Lung (tissue), 17 donors: ENCODE measurements at places on chromosomes 13 and 19. TPM values are rescaled to one million over a fixed set of nuclear protein-coding genes. Genes with fewer than 3 reads are reported as not detected.

HSD17B14 gene
- total RNA-seq: 17.9 TPM

SH2D3A gene
- total RNA-seq: 30.6 TPM

LHB gene
- 0.74 TPM for total RNA-seq

SLC25A41 gene
- total RNA-seq: not detected

NKPD1 gene
- total RNA-seq: 0.06 TPM

TEAD2 gene
- total RNA-seq: 31.4 TPM

POLR1G gene
- total RNA-seq: 8.3 TPM

ZNF285 gene
- 1.4 TPM for total RNA-seq

ODAD3 gene
- total RNA-seq: 9.8 TPM

DNA sequence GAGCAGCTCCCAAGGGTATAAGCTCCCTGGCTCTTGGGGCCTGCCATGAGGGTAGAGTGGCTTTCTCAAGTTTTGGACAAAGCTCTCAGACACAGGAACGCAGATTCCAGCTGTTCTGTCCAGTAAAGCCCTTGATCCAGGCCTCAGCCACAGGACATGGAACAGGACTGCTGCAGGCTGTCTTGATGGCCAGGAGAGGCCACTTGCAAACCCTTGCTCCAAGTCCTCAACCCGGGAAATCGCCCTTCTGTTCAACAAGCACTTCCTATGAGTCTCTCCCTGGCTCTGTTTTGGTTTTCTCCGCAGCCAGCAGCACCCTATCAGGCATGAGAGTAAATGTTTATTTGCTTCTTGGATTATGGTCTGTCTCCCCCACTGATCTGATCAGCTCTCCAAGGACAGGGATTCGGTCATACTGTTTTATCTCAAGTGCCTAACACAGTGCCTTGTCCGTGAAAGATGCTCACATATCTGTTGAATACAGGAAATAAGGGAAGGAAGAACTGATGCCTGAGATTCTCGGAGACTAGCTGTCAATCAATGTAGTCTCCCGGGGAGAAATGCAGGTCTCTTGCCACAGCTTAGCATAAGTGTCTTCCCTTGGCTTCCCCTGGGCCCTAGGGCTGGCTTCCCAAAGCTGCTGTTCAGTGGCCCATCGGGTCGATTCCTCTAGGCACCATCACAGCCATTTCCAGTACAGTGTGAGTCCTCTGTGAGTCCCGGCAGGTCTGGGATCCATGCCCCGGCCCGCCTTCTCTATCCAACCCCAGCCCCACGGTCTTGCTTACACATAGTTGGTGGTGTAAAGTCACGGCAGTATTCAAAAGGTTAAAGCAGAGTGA is 90.8 kb downstream of the TSHZ3 start:
- no peak overlapping the region for H3K4me3 ChIP-seq
- H3K4me1 ChIP-seq: peaks cover 5% of the 10 kb centered on the region
- no peaks in the 10 kb centered on the region for H3K36me3 ChIP-seq
- H3K27ac ChIP-seq: no peak overlapping the region
- H3K27me3 ChIP-seq: no peaks in the 10 kb centered on the region

DNA sequence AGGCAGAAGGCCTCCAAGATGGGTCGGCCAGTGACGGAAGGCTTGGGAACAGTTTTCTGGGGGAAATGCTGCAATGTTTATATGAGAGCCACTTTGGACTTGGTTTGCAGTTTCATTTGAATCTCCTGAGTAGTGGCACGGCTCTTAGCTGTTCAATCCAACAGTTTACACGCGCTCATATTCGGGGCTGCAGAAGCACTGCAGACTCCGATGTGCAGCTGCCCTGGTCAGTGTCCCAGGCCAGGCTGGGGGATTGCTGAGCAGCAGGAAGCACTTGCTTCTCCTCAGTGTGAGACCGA is 31.7 kb downstream of the CEBPG start:
- H3K36me3 ChIP-seq: peaks cover 7% of the 10 kb centered on the region
- no peak overlapping the region for H3K27ac ChIP-seq
- H3K4me3 ChIP-seq: no peak overlapping the region
- no peaks in the 10 kb centered on the region for H3K27me3 ChIP-seq

DNA sequence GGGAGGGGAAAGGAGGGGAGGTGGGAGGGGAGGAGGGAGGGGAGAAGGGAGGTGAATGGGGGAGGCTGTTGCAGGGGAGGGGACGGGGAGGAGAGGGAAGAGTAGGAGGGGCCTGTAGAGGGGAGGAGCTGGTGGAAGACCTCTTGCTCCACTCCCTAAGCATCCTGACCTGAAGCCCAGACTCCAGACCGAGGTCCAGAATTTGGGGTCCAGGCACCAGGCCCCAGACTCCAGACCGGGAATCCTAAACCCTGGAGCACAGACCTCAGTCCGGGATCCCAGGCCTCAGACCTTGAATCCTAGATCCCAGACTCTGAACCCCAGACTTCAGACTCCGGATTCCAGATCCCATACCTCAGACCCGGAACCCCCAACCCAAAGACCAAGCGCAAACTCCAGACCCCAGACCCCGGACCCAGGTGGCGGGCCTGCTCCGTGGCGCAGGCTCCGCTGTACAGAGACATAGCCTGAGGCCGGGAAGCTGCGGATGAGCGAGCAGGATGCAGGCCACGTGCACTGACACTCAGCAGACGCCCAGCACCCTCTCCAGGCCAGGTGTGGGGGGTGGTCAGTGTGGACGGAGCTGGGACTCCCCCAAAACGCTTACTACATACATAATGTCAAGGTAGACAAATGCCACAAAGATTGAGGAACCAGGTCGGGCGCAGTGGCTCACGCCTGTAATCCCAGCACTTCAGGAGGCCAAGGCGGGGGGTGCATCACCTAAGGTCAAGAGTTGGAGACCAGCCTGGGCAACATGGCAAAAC is 710 bp upstream of the BTBD2 start:
- no peak overlapping the region for H3K4me3 ChIP-seq
- no peaks in the 10 kb centered on the region for H3K27me3 ChIP-seq
- peaks cover 2% of the 10 kb centered on the region for H3K36me3 ChIP-seq
- H3K4me1 ChIP-seq: no peaks in the 10 kb centered on the region
- DNase-seq: peak; percentile 85

DNA sequence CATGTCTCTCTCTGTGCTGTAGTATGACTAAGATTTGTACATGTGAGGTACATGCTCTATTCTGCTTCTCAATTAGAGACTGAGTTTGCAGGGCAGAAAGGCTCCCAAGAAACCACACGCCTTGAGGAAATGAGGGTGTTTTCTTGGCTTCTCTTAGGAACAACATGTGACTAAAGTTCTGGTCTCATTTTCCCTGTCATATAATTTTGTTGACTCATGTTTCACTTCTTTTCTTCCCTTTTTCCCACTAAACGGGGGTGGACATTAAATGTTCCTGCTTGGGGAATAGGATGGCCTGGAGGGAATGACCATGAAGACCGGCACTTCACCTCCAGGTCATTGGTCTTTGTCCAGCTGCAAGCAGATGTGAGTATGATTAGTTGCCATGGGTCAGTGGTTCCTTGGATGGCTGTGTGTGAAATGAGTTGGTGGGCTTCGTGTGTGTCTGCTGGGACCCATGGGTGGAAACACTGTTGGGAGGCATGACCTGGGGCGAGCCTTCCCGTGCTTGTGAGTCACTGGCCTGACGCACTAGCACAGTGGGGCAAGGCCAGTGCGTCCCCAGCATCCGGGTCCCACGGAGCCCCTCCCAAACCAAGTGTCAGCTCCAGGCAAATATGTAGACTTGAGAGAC is 56.6 kb downstream of the COL4A1 start:
- peak overlapping the region; percentile 55 for H3K27ac ChIP-seq
- DNase-seq: peak; percentile 73
- H3K27me3 ChIP-seq: no peaks in the 10 kb centered on the region
- no peaks in the 10 kb centered on the region for H3K36me3 ChIP-seq

GRCh38 chr19:43707158-43707712 is 8.6 kb upstream of the IRGC start:
- H3K4me3 ChIP-seq: no peak overlapping the region
- DNase-seq: no peak
- no peaks in the 10 kb centered on the region for H3K27me3 ChIP-seq
- H3K27ac ChIP-seq: no peak overlapping the region

- H3K27me3 ChIP-seq: no peaks in the 10 kb centered on the region
- H3K36me3 ChIP-seq: no peaks in the 10 kb centered on the region
- H3K4me1 ChIP-seq: no peaks in the 10 kb centered on the region
Observed at GRCh38 chr19:2461751-2462634, 5.2 kb upstream of the LMNB2 start.

DNA sequence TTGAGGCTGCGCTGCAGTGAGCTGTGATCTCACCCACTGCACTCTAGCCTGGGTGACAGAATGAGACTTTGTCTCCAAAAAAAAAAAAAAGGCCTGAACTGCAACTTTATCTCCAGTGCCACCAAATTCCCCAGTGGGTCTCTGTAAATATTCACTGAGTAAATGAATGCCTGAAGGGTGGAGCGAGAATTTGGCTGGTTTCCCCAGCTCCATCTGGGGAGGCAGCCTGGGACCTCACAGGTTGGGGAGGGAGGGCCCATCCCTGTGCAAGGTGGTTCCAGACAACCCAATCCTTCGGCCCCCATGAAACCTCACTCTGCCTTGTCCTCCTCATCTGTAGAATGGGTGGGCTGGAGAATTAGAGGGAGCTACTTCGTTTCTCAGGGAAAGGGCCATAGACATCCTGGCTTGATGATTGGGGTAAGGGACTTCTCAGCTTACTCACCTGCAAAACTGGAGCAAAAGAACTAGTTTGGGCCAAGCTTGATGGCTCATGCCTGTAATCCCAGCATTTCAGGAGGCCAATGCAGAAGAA is 4.2 kb upstream of the PKN1 start:
- H3K27me3 ChIP-seq: no peaks in the 10 kb centered on the region
- no peak overlapping the region for H3K4me3 ChIP-seq
- DNase-seq: no peak
- no peaks in the 10 kb centered on the region for H3K36me3 ChIP-seq
- H3K4me1 ChIP-seq: no peaks in the 10 kb centered on the region

DNA sequence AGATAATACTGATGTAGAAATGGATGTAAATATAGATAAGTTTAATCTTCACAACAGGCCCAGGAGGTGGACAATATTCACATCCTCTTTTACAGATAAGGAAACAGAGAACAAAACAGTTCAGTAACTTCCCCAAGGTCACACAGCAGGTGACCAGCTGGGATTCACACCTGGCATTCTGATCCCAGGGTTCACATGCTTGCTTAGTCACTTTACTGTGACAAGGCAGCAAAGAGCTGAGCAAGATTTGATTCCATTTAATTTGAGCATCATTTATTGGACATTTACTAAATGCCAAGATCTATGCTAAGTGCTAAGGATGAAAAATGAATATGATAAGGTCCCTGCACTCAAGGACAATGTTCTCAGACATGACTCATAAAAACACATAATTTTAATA is 94.1 kb upstream of the STARD13 start:
- H3K36me3 ChIP-seq: no peaks in the 10 kb centered on the region
- DNase-seq: no peak
- H3K4me1 ChIP-seq: peaks cover 2% of the 10 kb centered on the region
- H3K27ac ChIP-seq: no peak overlapping the region
- H3K4me3 ChIP-seq: no peak overlapping the region

DNA sequence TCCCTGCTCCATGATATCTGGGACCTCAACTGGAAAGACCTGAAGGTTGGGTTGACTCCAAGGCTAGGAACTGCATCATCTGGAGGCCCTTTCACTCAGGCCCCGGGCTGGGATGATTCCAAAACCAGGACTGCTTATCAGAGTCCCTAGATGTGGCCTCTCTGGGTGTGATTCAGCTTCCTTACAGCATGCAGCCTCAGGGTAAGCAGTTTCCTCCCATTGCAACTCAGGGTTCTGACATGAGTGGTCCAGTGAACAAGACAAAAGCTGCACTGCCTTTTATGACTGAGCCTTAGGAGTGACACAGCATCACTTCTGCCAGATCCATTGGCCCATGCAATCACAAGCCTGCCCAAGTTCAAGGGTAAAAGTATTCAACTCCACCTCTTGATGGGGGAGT is 502.8 kb downstream of the COG6 start:
- no peak for DNase-seq
- H3K36me3 ChIP-seq: no peaks in the 10 kb centered on the region
- H3K27me3 ChIP-seq: no peaks in the 10 kb centered on the region
- H3K4me1 ChIP-seq: peaks cover 2% of the 10 kb centered on the region
- H3K4me3 ChIP-seq: no peak overlapping the region

GRCh38 chr13:55230570-55230908 is 1910.2 kb upstream of the PRR20A start:
- no peaks in the 10 kb centered on the region for H3K27me3 ChIP-seq
- H3K27ac ChIP-seq: no peak overlapping the region
- H3K36me3 ChIP-seq: no peaks in the 10 kb centered on the region
- no peak for DNase-seq

GRCh38 chr19:10201176-10201575 is 6.4 kb upstream of the DNMT1 start:
- peaks cover 1% of the 10 kb centered on the region for H3K36me3 ChIP-seq
- DNase-seq: no peak
- H3K27me3 ChIP-seq: no peaks in the 10 kb centered on the region
- no peak overlapping the region for H3K27ac ChIP-seq

- no peaks in the 10 kb centered on the region for H3K4me1 ChIP-seq
- H3K27ac ChIP-seq: no peak overlapping the region
- no peaks in the 10 kb centered on the region for H3K36me3 ChIP-seq
- no peak for DNase-seq
Observed at GRCh38 chr13:34862311-34862710, 79.8 kb upstream of the NBEA start.

- H3K36me3 ChIP-seq: no peaks in the 10 kb centered on the region
- no peaks in the 10 kb centered on the region for H3K4me1 ChIP-seq
- H3K27me3 ChIP-seq: no peaks in the 10 kb centered on the region
- no peak for DNase-seq
Observed at GRCh38 chr13:73440296-73440895, 381.6 kb downstream of the KLF5 start.

GRCh38 chr19:37966211-37966661 is 59.2 kb downstream of the SIPA1L3 start:
- no peak for DNase-seq
- H3K4me3 ChIP-seq: no peak overlapping the region
- H3K36me3 ChIP-seq: peaks cover 3% of the 10 kb centered on the region

GRCh38 chr13:110664041-110664440 is 41.9 kb downstream of the CARS2 start:
- H3K27ac ChIP-seq: no peak overlapping the region
- H3K36me3 ChIP-seq: peaks cover 65% of the 10 kb centered on the region
- no peaks in the 10 kb centered on the region for H3K4me1 ChIP-seq
- DNase-seq: no peak

GRCh38 chr19:49343123-49343522 is 7.9 kb downstream of the CD37 start:
- no peak overlapping the region for H3K27ac ChIP-seq
- no peak overlapping the region for H3K4me3 ChIP-seq
- H3K36me3 ChIP-seq: peaks cover 47% of the 10 kb centered on the region
- H3K4me1 ChIP-seq: peaks cover 5% of the 10 kb centered on the region
- no peak for DNase-seq
- no peaks in the 10 kb centered on the region for H3K27me3 ChIP-seq

GRCh38 chr19:43673637-43674036 is 3.7 kb upstream of the PLAUR start:
- H3K27me3 ChIP-seq: peaks cover 4% of the 10 kb centered on the region
- no peaks in the 10 kb centered on the region for H3K4me1 ChIP-seq
- no peak overlapping the region for H3K4me3 ChIP-seq
- H3K27ac ChIP-seq: no peak overlapping the region

DNA sequence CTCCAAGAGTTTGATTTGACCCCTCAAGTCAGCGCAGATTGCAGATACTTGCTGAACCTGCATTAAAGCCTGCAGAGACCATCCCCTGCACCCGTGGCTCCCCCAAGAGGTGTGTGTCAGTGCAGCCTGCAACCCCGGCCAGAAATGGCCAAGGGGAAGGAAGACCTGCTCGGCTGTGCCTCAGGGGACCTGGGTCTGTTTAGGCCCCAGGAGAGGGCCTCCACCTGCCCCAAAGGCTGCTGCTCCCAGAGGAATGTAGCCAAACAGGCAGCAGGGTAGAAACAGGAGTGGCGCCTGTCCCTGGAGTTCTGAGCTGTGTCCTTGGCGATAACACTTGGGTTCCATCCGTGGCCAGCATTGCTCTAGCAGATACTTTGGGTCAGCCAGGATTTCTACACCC is 8.0 kb downstream of the POP4 start:
- no peak overlapping the region for H3K4me3 ChIP-seq
- no peak overlapping the region for H3K27ac ChIP-seq
